ENCODE measurements at places on chromosomes 5 and 9.

DNA sequence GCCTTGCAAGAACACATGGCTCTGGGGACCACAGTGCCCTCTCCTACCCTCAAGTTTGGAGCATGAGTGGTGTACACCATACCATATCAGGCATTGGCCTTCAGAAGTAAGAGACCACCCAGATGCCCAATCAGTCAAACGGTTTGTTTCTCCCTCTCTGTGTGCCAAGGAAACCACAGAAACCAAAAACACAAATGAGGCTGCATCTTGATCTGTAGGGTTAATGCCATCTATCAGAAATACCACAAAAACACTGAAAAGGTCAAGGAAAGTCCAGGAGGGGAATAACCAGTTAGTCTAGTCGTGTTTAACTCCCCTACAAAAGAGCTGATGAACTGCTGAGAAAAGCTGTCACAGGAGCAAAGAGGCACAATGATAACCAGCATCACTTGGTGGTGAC, 78.4 kb downstream of the INSYN2B start:
- DNase-seq, result no peak

DNA sequence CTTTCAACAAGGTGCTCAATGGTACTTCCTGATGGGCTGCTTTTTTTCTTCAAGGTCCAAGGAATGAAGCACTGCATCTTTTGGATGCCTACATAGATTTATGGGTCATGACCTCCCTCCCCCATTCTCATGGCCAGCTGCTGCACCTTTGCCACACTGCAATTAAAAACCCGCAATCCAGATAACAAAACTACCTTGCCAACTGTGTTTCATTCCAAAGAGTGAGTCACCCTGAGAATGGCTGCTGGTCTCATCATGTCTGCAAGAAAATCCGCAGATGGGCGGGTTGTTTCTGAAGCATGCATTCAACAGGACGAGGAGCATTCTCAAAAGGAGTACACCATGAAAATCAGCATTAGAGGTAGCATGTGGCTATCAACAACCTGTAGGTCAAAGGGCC, 139.8 kb downstream of the ELAVL2 start:
- no peak for DNase-seq

DNA sequence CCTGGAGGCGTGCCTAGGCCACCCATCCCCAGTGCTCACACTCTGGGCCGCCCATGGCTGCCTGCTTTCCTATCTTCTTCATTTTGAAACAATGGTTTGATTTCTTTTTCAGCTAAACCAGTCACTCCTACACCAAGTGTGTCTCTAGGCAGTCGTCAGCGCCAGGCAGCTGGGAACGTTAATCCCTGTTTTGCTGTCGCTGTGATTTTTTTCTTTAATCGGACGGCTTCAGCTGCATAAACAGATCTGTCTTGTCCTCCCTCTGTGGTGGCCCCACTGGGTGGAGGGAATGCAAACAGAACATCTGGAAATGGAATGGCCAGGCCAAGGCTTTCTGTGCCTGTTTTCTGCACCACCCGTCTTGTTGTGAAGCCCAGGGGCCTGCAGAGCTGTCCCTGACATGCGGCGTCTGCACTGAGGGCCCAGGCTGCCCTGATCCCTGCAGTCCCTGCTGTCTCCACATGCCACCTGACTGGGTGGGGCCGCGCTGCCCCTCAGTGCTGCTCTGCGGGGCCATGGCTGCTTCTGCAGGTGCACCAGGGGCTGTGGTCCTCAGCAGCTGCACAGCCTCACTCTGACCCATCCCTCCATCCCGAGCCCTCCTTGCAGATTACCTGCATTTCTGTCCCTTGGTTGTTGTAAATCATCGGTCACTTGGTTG, 51.5 kb downstream of the WNK2 start:
- no peak for DNase-seq

GRCh38 chr9:132230605-132231004, 68.7 kb downstream of the NTNG2 start:
- no peak for DNase-seq

DNA sequence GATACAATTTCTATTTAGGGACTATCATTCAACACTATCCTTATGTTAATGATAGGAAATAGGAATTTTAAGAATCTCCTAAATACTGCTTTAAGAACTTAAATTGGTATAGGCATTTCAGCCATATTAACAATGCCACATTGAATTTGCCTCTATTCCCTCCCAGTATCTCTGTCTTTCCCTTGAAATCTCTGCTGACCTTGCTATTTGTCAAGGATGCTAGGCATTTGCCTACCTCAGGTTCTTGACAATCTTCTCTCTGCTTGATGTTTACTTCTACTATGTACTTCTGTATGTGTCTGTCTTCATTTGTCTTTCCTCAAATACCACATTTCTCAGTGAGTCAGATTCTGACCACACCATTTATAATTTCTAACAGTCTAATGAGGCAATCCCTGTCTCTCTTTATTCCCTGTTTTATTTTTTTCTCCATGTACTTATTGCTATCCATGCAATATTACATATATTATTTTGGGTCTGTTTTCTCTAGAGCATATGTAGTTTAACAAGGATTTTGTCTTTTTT, 1461.4 kb upstream of the CDH9 start:
- no peak for DNase-seq

DNA sequence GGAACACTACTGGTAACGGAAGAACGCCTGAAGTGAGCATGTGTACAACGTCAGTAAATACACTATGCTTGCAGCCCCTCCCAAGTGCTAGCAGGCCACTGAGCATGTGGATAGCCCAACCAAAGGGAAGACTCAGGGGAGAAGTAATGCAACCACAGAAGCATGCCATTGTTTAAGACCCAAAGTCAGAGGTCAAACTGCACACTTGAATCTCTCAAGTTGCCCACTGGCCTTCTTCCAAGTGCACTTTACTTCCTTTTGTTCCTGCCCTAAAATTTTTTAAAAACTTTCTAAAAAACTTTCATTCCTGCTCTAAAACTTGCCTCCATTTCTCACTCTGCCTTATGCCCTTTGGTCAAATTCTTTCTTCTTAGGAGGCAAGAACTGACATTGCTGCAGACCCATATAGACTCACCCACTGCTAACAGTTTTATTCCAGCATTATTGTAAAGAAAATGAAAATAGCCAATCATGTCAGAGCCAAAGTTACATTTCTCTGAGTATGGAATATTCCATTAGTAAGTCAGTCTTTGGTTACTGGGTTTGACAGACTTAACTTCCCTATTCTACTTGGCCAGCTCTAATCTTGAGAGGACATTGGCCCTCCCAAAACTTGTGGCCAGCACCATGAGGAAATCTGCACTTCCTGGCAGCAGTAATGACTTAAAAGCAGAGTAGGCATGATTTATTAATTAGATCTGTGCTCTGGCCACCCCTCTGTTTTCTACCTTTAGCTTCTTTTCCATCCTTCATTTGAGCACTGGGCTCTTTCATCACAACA, 76.9 kb downstream of the TSSK1B start:
- no peak for DNase-seq

DNA sequence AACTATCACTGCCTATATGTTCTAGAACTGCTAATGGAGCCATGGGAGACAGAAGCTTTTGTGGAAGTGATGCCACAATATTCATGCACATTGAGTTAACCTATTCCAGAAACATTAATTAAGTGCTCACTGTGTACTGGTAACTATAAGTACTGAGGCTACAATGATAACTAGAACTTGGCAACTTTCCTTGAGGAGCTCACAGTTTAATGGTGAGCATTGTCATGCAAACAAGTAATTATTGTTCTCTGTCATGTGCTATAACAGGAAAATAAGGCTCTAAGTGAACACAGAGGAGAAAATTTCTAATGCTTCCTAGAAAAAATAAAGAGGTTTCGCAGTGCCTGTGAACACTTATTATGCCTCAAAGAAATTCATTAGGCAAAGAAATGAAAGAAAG, 142.2 kb downstream of the BAAT start:
- DNase-seq, result no peak

- DNase-seq, result no peak
Observed at GRCh38 chr9:89207026-89207425, 28.4 kb upstream of the SHC3 start.
